Caco-2 (cell line): ENCODE measurements at places on chromosomes 16 and 17.

- DNase-seq, result peak; percentile 63
Measured at GRCh38 chr16:66751053-66751302, 431 bp downstream of the DYNC1LI2 start.

- no peak for DNase-seq
Measured at GRCh38 chr16:69712914-69713581, 13.3 kb downstream of the NQO1 start.

DNA sequence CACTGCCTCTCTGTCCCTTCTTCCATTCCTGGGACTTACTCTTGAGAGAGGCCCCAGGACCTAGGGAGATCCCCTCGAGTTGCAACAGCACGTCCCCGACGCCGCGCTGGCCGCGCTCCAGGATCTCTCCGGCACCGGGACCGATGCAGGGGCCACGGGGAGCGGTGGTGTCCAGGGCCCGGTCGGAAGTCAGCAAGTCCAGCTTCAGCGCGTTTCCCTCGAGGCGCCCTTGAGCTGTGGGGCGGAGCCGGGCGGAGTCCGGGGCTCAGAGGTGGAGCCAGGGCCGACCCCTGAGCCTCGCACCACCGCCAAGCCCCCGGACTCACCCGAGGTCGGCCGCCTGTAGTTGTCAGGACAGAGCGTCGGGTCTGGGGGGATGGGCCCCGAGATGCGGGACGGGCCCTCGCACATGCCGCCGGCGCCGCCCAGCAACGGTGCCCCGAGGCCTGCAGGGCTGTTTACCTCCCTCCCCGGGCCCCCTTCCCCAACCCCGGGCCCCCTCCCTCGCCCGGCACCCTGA is 458 bp downstream of the ENKD1 start:
- peak; percentile 54 for DNase-seq

- DNase-seq, result no peak
Measured at GRCh38 chr16:17295948-17296347, 174.8 kb downstream of the XYLT1 start.

DNA sequence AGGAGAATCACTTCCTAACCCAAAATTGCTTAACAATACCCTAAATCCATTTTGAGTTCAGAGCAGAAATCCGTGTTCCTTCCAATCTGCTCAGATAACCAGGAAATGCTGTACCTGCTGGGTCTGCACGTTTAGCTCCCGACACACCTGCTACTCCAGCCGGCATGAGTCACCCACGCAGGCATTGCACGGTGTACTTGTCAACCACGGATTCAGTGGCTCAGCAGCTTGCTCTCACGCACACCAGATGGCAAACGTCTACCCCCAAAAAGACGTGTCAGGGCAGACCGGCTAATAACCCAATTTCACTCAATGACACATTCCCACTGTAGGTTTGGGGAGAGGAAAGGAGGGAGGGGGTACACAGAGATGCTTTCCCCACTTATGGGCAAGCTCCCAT is 468.1 kb downstream of the SOX9 start:
- peak; percentile 61 for DNase-seq

GRCh38 chr16:66847533-66848067 is 3.4 kb downstream of the CA7 start:
- no peak for DNase-seq

DNA sequence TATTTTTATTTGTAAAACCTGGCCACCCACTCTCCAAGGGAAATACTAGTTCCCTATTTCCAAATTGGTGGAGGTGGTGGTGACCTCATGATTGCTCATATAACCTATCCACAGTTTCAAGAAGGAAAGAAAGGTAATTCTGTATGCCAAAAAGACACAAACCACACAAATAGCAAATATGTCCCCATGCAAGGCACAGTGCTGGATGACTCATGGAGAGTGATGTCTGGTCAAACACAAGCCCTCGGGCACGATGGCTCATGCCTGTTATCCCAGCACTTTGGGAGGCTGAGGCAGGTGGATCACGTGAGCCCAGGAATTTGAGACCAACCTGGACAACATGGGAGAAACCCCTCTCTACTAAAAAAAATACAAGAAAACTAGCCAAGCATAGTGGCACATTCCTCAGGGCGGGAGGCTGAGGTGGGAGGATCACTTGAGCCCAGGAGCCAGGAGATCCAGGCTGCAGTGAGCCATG is 64.2 kb downstream of the GNA13 start:
- no peak for DNase-seq

GRCh38 chr16:88834670-88835069 is 22.1 kb downstream of the GALNS start:
- no peak for DNase-seq

DNA sequence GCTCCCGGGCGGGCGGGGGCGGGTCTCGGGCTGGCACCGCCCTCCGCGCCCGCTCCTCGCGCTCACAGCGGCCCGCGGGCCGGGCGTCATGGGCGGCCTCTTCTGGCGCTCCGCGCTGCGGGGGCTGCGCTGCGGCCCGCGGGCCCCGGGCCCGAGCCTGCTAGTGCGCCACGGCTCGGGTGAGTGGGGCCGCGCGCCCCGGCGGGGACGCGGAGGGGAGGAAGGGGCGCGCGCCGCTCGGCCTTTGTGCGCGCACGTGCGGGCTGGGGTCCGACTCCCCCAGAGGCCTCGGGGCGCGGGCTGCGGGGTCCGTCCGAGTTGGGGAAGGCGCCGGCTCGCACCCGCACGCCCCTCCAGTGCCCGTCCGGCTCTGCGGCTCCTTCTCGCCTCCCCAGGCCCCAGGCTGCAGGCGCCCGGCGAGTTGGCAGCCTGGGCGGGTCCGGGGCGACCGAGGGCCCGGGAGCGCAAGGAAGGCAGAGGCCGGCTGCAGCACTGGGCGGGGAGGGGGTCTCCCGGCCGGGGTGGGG is at the start of gene NME4:
TSS of gene NME4 (plus strand) at position 65 of the 527 bp plus-strand sequence. CDS start at position 89, 24 bp downstream.
- DNase-seq, result no peak

GRCh38 chr17:7552621-7553051 is 3.8 kb downstream of the TNFSF12 start:
- DNase-seq, result no peak

- no peak for DNase-seq
Measured at GRCh38 chr17:62882284-62882683, 74.2 kb upstream of the MARCHF10 start.

- peak; percentile 63 for DNase-seq
Measured at GRCh38 chr16:84312783-84313382, 18.2 kb downstream of the WFDC1 start.

DNA sequence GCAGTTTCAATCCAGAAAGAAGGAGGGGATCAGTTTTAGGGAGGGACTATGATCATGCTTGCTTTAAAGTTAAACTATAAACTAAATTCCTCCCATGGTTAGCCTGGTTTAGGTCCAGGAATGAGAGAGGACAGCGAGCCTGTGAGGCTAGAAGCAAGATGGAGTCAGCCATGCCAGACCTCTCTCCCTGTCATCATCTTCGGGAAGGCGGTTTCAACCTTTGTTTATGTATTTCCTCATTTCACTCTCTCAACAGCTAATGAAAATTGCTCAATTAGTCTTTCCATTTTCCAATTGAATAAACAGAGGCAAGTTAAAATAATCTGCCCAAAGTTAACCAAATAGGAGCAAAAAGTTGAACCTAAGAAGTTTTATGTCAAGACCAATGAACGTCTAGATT is 201.5 kb downstream of the KCNJ2 start:
- DNase-seq, result no peak

DNA sequence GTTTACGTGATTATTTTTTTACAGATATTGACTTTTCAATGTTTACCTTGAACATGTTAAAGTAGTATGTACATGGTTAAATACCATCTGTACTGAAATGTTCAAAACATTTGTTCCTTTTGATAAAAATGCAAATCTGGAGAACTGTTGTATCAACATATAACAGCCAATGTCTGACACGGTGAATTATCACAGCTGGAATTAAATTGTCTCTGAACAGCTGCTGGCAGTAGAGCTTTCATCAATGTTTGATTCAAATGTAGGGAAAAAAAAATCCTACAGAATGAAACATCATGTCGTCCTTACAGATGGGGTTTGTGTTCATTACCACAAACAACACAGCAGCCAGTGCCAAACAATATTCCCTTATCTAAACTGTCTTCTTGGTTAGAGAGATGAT is 79.9 kb downstream of the TOX3 start:
- DNase-seq, result no peak

GRCh38 chr16:79436885-79437284 is 163.7 kb downstream of the MAF start:
- DNase-seq, result no peak

GRCh38 chr16:67539271-67539670 is 10.6 kb downstream of the RIPOR1 start:
- no peak for DNase-seq

GRCh38 chr16:13920510-13920818 is 510 bp downstream of the ERCC4 start:
- no peak for DNase-seq

DNA sequence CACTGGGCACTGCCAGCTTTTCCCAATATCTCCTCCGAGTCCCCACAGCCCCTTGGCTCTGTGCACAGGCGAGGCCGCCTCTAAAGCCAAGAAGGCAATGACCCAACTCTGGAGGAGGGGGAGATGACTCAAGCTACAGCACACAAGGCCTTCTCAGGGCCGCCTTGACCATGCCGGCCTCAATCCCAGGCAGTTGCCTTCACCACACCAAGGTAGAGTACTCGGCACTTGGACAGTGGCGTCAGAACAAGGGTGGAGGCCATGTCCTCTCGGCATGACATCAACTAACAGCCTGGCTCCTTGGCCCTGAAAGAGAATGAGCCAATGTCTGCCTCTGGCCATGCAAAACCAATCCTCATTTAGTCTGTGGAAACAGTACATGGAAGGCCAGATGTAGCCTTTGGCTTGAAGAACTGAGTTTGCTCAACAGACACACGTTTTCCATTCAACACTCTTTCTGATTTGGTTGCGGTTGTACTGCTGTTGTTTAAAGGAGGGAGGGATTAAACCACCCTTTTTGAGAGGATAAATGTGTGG is 139.6 kb downstream of the XYLT1 start:
- DNase-seq, result no peak

DNA sequence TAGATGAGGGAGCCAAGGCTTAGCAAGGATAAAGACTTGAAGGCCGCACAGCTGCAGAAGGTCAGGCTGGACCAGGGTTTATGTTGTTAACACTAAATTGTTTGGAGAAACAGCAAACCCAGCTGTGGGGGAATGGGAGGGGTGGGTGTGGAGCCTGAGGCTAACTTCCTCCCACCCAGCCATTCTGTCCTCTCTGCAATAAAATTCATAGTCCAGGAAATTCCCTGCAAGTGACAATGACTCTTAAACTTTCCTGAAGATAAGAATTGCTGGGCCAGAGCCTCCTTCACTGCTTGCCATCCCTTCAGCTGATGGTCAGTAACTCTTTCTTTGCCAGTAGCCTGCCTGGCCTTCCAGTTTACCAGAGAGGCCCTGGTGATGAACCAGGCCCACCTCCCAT is 19.4 kb upstream of the ATP5MC1 start:
- DNase-seq, result peak; percentile 53

DNA sequence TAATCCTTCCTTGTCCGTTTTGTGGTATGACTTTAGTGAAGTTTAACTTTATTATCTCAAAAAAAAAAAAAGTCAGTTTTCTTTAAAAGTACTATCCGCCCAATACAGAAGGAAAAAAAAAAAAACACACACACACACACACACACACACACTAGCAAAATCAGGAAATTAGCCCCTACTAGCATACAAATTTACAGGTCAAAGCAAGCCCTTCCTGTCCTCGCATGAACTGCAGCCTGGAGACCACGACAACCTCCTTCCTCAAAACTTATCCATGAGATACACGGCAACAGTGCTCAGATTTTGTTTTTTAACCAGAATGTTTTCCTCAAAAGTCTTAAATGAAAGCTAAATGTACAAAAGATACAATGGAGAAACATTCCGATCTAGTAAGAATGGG is 16.2 kb downstream of the NCOR1 start:
- DNase-seq, result no peak
